ENCODE measurements at places on chromosomes 11 and 22.

DNA sequence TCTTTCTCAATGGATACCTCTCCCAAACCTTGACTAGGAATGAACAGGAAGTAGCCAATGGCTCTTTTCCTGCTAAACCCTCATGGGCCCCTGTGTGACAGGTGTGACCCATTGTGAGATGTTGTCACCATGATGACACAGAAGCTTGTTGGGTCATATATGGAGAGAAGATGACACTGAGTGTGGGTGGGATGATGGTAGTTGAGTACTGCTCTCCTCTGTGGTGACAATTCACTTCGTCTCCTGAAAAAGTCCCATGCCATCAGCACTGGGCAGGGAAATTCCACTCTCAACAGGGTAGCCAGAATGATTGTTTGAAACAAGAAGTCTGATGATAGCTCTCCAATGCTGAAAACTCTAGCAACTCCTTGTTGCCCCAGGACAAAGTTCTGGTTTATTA lies 94.0 kb upstream of the SEZ6L start:
- H3K4me3 ChIP-seq = no peak overlapping the region
- H3K4me1 ChIP-seq = no peaks in the 10 kb centered on the region
- DNase-seq = no peak
- H3K27me3 ChIP-seq = no peaks in the 10 kb centered on the region

DNA sequence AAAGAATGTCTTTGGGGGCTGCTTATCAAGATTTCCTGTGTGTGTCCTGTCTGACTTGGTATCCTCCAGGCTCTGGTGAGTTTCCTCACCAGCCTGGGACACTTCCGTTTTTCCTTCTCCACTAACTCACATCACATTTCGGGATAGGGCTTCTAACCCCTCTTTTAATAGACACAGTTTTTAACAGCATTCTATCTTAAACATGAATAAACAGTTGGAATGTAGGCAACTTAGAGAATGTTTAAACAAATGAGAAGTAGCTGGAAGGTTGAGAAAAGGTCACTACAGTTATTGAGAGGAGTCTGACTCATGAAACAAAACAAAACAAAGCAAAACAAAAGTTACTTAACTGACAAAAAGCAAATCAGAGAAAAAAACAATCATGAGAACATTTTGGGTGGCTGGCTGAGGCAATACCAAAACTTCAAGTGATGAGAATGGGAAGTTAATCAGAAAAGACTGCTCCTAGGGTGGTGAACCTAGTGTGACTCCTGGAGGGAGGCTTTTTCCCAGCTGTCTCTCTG lies 64.7 kb upstream of the CTSC start:
- H3K27me3 ChIP-seq = no peaks in the 10 kb centered on the region
- peaks cover 2% of the 10 kb centered on the region for H3K36me3 ChIP-seq
- no peak for DNase-seq
- peaks cover 2% of the 10 kb centered on the region for H3K4me1 ChIP-seq
- H3K27ac ChIP-seq = no peak overlapping the region
- no peak overlapping the region for H3K4me3 ChIP-seq

DNA sequence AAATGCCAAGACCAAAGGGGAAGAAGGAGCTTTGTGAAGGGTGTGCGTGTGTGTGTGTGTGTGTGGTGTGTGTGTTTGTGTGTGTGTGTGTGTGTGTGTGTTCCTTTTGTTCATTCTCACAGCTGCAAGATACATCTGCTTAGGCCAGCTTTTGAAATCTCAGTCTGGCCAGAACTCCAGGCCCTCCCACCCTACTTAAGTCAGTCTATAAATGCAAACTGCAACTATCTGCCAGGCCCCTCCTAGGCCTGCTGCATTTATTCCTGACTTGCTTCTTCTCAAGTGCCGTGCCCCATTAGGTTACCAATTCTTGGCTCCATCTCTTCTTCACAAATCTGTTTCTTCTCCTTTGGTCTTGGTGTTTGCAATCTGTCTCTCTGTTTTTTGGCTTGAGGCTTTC lies 21.6 kb upstream of the RIC3 start:
- no peak for DNase-seq
- no peak overlapping the region for H3K4me3 ChIP-seq
- H3K36me3 ChIP-seq = peaks cover 5% of the 10 kb centered on the region
- peaks cover 46% of the 10 kb centered on the region for H3K27me3 ChIP-seq
- no peaks in the 10 kb centered on the region for H3K4me1 ChIP-seq

DNA sequence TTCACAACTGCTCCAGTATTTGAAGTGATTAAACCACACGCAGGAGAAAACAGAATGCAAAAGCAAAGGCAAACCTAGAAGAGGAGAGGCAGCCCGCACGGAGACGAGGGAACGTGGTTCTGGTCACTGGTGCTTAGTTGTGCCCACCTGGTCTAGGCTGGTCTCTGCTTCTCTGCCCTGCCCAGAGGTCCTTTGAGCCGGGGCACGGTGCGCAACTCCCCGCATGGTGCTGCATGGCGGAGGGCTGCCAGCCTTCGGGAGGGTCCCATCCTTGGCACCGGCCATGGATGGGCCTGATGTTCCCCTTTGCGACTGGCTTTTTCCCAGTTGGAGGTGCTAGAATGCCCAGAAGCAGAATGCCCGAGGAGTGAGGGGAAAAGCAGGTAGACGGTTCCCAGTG lies 46.1 kb downstream of the KCNC1 start:
- no peaks in the 10 kb centered on the region for H3K27me3 ChIP-seq
- H3K36me3 ChIP-seq = no peaks in the 10 kb centered on the region
- no peak for DNase-seq
- H3K4me3 ChIP-seq = no peak overlapping the region
- H3K4me1 ChIP-seq = no peaks in the 10 kb centered on the region
- no peak overlapping the region for H3K27ac ChIP-seq

DNA sequence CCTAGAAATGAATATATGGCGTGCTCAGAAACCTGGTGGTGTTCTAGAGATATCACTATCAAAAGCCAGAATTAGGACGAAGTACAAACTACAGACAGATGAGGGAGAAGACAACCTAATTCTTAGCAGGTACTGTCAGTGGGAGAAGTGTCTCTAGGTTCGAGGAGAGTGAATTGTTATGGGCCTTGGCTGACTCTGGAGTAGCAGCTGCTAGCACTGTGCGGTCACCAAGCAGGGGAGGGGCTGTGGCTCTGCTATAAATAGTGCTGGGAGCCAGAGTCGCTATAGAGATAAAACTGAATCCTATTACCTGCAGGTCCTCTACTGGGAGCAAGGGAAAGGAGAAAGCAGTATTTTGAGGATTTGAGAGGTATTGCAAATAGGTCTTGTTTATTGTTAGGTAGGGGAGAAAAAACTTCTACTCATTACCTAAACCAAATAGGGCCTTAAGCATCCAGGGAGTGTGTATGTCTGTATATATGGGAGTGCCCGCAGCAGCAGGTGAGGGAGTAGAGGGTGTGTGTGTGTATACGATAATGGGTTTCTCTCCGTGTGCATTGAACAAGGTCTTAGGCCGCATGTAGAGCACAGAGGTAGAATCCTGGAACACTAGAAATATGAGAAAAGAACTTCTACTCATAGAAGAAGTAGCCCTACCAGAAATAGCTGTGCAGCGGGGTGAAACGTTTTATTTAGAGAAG lies 2.2 kb downstream of the MADD start:
- peak overlapping the region; percentile 93 for H3K27ac ChIP-seq
- peaks cover 43% of the 10 kb centered on the region for H3K4me1 ChIP-seq
- DNase-seq = no peak
- H3K4me3 ChIP-seq = peak overlapping the region; percentile 75

DNA sequence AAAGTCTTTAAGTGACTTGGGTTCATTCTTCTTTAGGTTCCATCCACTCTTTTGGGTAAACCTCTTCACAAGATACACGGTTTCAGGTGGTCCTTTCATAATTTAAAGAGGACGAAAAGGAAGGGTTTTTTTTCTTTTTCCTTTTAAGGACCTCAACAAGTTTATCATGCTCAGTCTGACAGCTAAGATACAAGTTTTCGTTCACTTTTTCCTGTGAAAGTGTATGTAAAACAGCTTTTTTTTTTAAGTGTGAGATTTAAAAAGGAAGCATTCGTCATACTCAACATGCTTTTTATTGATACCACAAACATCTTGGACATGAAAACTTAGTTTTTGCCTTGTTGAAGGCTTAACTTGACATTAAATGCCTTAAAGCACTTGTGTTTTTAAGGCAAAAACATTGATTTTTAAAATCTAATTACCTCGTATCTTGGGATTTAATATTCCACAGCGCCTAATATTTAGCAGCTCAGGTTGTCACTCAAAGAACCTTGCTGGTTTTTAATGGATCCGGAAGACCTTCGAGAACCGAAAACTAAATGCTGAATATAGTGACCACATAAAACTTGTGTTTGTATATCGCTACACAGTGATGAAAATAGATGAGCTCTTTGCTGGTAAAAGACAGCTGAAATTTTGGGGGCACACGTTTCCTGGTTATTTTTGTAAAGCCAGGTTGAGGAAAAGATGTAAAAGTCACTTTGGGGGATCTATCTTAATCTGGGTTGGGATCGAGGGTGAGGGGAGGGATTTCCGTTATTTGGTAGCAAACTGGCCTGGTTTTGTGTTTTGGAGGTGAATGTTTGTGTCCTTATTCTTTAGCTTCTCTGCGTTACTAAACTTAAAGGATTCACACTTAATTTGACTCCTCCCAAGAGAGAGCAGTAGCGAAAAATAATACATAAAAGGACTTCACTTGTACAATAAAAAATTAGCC lies 2.3 kb downstream of the PCF11 start:
- H3K27me3 ChIP-seq = no peaks in the 10 kb centered on the region
- H3K27ac ChIP-seq = peak overlapping the region; percentile 99
- DNase-seq = no peak
- peaks cover 9% of the 10 kb centered on the region for H3K36me3 ChIP-seq
- H3K4me3 ChIP-seq = peak overlapping the region; percentile 98

DNA sequence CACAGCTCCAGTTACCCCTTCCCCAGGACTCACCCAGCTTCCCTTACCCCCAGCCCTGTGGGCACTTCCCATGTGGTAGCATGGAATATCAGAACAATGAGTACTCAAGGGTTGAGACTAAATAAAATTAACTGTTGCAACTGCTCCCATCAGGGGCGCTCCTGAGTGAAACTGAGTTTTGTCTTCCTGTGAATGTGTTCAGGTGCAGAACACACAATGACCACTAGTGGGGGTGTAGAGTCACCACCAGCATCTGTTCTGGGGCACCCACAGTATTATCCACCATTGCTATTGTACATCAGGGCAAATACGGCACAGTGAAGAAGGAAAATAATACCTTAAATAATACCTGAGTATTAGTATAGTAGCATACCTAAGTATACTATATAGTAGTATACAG lies 689.7 kb downstream of the TBC1D22A start:
- no peaks in the 10 kb centered on the region for H3K27me3 ChIP-seq
- no peak overlapping the region for H3K4me3 ChIP-seq
- no peak for DNase-seq
- no peaks in the 10 kb centered on the region for H3K4me1 ChIP-seq

DNA sequence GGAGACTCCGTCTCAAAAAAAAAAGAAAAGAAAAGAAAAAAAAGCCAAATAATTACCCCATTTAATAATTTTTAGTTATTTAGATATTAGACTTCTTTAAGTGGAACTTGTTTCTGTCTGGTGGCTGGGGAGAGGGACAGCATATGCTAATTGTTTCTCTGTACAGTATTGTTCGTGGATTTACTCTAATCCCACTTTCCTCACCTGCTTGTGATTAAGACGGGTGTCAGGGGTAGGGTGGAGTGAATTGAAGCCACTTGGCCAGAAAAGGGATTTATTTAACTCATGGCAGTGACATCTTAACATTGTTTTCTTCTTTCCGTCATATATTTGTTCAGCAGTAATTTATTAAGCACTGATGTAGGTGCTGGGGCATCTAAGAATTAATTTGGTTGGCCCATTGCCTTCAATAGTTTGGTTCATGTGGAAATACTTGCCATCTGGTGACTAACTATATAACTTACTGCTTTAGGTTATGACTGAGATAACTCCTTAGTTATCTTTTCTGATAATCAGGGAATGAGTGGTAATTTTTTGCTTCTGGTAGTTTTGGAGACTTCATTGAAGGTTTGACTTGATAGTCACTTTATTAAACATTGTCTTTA lies 4.6 kb downstream of the TNRC6B start:
- H3K4me1 ChIP-seq = peaks cover 55% of the 10 kb centered on the region
- peak overlapping the region; percentile 91 for H3K27ac ChIP-seq
- no peaks in the 10 kb centered on the region for H3K27me3 ChIP-seq
- peaks cover 7% of the 10 kb centered on the region for H3K36me3 ChIP-seq
- DNase-seq = no peak

DNA sequence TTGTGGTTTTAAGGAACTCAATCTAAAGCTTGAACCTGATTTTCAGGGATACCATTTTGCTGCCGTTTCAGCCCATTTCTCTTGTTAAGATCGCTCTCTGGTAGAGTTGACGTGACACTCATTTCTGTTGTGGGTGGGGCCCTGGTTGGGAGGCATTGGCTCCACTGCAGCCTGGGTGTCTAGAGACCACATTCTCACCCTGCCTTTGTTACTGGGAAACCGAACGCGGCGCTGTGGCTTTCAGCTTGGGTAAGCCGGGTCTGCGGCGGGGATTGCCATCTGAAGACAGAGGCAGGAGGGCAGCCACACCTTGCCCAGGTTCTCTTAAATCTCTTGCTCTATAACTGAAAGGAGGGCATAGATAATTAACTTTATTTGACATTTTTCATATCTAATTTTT lies 3.2 kb downstream of the EHF start:
- H3K4me3 ChIP-seq = peak overlapping the region; percentile 62
- DNase-seq = peak; percentile 17
- H3K27ac ChIP-seq = no peak overlapping the region
- H3K27me3 ChIP-seq = peaks cover 49% of the 10 kb centered on the region
- peaks cover 2% of the 10 kb centered on the region for H3K36me3 ChIP-seq
- no peaks in the 10 kb centered on the region for H3K4me1 ChIP-seq

DNA sequence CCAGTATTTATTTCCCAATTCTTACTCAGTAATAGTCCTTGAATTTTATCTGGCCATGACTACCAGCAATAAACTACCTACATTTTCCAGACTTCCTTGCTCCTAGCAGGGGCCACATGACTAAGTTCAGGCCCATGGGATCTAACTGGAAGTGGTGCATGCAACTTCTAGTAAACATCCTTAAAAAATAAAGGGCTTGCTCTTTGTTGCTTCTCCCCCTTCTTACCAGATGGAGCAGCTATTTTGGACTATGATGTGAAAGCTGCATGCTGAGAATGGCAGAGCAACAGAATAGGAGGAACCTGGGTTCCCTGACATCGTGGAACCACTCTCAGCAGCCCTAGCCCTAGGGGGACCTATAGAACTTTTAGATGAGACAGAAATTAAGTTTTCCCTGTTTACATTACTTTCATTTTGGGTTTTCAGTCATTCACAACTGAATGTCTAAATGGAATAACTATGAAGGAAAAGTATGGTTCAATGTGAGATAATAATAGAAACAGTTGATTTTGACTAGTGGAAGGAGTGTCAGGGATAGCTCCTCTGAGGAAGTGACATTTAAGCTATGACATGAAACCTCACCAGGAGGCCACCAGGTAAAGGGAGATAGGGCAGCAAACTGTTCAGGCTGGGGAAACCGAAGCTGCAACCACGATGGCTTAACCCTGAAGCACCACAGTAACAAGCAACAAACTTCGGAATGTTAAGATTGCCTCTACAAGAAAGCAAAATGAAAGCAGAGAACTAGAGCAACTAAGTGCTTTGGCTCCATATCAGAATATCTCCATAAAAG lies 48.9 kb downstream of the PHF21A start:
- DNase-seq = no peak
- no peak overlapping the region for H3K27ac ChIP-seq
- no peaks in the 10 kb centered on the region for H3K27me3 ChIP-seq
- peak overlapping the region; percentile 12 for H3K4me3 ChIP-seq
- H3K4me1 ChIP-seq = peaks cover 23% of the 10 kb centered on the region
